ENCODE measurements at places on chromosomes 1 and 21. TPM values are rescaled to one million over a fixed set of nuclear protein-coding genes. Genes with fewer than 3 reads are reported as not detected.
A peak's percentile ranks its signal among the peaks of the same experiment; 100 is the strongest.

The DCDC2B gene
- not detected for total RNA-seq

The EFNA1 gene
- 2.2 TPM for total RNA-seq

- no peak for DNase-seq
Observed at GRCh38 chr1:197467881-197468280, 199.8 kb downstream of the CRB1 start.

The LMX1A gene
- not detected for total RNA-seq

The OR10J1 gene
- total RNA-seq, result not detected

DNA sequence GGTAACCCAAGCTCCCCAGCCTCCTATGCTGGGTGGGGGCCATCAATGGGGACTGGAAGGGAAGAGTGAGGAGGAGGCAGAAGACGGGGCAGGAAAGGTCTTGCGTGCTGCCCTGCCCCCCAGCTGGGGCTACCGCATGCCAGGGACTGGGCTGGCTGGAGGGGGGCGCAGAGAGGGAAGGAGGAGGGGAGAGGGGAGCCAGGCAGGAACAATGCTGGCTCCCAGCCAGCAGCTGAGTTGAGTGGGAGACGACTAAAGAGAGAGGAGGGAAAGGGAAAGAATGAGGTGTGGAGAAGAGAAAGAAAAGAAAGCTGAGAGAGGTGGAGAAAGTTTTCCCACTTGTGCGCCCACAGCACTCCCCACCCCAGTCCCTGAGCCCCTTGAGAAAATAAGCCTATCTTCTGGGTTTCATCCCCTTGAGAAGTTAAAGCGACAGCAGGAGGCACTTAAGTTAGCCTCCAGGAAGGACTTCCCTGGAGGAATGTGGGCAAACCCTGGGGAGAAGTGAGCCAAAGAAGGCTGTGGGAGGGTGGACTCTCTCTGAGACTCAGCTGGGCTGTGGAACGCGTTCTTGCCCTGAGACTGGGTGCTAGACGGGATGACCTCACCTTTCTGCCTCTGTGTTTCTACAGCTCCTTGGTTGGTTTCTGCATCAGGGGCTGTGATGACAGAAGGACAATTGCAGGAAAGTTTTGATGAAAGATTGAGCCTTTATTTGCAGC lies 12.9 kb upstream of the NES start:
- DNase-seq, result peak; percentile 41

All from SJCRH30 (cell line).